Motor neuron (in vitro differentiated cells): ENCODE measurements at places on chromosomes 12 and 14. TPM values are rescaled to one million over a fixed set of nuclear protein-coding genes. Genes with fewer than 3 reads are reported as not detected.
A peak's percentile ranks its signal among the peaks of the same experiment; 100 is the strongest.

DNA sequence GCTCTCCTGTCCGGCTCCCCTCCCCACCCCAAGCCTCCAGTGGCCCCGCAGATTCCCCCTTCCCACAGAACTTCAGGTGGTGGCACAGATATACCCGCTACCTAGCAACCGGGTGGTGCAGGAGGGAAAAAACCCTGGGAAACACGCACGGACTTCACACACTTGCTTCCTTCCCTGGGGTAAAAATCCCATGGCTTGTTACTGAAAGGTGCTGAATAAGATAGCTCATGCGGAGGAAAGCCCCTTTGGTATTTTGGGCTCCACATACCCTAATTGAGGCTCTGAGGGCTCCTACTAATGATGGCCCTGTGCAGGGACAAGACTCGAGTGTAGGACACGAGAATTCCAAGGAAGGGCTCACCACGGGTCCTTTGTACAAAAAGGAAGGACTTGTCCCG, 869 bp upstream of the RIMBP2 start:
- ATAC-seq = no peak

- no peak for ATAC-seq
These were observed 836 bp downstream of the AAAS start for GRCh38 chr12:53320352-53321195.

DNA sequence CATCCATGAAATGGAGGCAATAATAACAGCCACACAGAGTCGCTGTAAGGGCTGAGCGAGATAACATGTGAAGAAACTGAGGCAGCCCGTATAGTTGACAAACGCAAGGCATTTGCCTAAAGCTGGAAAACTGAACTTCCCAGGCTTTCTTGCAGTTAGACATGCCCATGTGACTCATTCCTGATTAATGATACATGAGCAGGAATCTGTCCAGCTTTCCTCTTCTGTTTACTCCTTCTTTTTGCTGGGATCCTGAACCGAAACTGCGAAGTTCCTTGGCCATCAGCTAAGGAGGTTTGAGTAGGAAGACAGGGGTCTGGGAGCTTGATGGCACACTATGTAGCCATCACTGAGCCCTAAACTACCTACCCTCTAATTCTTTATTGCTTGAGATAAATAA, 52.2 kb downstream of the ST8SIA1 start:
- peak; percentile 45 for ATAC-seq

DNA sequence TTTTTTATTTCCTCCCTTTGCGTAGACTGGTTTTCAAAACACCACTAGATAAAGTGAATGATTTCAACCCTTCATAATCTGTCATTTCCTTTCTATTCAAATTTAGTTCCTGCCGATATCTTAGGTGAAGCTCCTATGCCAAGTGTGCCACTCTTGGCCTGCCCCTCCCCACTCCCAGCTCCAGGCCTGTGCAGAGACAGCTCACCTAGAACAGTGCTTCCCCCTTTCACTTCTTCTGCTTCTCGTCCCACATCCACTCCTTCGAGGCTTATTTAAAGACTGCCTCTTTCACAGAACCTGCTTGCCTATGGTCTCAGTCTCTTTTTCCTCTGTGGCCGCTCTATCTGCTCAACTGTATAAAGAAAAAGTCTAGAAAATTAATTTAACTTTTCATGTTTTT, 473.8 kb downstream of the RAD51B start:
- no peak for ATAC-seq

- ATAC-seq = no peak
These were observed 86.0 kb upstream of the ATF1 start for GRCh38 chr12:50677858-50678257.

DNA sequence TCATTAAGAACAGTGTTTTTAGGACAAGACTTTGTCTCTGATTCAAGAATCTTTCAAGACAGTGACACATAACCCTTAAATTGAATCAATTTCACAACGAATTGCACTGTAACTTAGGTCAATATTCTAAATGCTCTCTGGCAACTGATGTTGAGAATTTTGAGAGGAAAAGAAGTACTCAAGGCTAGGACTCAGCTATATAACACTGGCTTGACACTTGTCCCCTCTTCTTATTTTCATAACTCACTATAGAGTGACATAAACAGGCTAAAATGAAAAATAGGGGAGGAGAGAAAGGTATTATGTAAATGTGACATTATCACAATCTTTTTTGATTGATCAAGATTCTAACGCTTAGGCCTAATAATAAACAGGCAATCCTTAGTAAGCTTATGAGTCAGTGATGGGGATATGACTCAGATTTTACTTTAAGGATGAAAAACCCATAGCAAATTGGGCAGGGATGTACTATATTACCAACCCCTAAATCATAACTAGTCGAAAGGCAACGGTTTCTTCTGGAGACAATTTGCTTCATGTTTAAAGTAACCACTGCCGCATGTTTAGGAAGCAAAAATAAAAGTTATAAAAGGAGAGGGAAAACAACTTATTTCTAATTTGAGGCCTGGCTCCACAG, 10.9 kb downstream of the BTG1 start:
- ATAC-seq = peak; percentile 51

DNA sequence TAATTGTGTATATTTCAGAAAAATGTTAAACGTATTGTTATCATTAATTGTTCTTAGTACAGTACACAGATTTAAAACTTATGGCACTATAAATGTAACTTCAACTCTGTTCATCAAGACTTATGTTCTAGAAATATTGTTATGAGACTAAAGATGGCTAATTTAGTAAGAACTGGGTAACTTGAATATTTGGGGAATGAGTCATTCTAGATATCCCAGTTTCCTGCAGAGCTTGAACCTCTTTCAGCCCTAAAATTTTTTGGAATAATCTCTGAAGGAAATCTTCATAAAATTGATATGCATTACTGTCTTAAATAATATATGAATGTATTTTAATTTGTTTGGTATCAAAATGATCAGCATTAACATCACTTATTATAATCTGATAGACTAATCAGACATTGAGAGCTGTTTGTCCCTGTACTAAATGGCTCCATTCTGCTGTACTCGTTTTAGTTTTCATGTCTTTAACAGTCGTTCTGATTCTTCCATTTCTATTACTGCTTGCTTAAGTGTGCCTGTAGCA, 87.1 kb downstream of the VEZT start:
- ATAC-seq = no peak

DNA sequence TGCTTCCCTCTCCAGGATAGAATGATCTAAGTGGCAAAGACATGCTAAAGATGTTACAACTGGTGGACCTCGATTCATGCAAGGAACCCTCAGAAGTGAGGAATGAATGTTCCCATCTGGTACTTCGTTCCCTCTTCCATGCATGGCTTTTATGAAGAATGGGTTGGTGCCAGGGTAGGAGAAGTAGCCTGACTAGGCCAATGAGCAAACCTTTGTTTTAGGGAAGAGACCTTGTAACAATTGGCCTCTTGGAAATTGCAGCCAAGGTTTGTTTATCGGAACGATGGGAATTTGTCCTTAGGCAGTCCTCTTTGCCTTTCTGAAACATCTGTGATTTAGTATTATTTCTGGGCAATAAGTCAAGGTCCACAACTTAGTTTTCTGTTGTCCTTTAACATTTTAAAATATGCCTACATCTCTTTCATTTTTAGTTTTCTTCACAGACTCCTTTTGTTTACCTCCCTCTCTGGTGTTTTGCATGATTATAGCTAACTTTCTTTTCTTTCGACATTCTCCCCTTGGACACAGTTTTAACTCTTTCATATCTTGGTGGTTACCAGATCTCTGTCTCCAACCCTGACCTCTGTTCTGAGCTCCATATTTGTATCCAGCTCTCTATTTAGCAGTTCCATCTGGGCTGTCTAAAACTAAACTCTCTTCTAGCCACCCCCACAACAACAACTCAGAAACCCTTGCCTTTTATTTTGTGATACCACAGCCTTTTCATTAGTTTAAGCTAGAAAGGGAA, 70.0 kb downstream of the DIP2B start:
- no peak for ATAC-seq

DNA sequence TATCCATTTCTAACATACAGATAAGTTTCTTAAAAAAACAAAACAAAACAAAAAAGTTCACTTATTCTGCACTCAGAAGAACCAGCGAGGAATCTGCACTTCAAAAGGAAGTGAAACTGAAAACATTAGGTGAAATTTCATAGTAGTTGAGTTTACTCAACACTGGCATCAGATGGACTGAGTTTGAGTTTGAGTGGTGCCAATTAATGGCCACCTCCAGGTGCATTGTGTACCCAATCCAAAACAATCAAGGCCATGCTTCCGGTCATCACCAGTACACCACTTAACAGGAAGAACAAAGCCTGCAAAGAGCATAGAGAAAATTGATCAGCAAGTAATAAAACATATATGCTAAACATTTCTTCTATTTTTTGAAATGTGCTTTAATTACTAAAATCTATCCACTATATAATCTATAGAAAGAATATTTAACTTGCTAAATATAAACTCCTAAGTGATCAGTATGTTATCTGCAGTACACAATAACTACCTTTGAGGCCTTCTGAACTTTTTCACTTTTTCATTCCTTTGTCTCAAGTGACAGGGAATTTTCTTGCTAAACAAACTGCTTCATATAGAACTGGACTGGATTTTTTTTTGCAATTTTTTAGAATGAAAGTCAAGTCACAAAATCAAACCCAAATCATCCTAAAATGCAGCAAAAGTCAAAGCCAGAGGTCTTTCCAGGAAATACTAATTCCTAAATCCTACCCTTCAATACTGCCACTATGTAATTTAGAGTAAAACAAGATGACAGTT, 11.5 kb downstream of the SLC38A2 start:
- ATAC-seq = no peak

DNA sequence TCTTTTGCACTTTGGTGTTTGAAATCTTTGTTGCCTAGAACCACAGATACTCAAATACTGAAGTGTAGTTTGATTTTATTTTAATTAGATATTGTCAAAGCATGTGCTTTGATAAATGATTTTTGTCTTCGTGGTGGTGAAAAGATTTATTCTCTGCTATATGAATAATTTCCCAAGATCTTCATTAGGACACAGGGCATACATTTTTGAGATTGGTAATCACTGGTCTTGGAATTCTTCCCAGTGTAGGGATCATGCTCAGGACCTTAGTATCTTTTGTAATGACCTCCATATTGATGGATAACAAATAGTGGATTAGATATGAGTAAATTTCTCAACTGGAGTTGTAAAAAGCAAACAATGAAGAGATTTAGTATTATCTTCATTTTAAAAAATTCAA, 28.2 kb downstream of the TBK1 start:
- no peak for ATAC-seq

DNA sequence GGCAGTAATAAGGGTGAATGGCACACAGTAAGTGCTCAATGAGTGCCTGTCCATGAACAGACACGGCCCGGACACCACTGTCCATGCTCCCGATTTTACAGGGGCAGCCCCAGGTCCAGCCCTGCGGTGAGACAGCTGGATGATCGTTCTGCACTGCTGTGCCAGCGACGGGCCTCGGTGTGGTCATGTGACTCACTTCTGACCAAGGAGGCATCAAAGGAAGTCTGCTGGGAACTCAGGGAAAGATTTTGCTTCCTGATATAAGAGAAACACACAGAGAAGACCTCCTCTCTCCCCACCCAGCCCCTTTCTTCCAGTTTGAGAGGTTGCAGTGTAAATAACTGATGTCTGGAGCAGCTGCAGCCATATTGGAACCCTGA, 126.6 kb downstream of the SCARB1 start:
- ATAC-seq = no peak

DNA sequence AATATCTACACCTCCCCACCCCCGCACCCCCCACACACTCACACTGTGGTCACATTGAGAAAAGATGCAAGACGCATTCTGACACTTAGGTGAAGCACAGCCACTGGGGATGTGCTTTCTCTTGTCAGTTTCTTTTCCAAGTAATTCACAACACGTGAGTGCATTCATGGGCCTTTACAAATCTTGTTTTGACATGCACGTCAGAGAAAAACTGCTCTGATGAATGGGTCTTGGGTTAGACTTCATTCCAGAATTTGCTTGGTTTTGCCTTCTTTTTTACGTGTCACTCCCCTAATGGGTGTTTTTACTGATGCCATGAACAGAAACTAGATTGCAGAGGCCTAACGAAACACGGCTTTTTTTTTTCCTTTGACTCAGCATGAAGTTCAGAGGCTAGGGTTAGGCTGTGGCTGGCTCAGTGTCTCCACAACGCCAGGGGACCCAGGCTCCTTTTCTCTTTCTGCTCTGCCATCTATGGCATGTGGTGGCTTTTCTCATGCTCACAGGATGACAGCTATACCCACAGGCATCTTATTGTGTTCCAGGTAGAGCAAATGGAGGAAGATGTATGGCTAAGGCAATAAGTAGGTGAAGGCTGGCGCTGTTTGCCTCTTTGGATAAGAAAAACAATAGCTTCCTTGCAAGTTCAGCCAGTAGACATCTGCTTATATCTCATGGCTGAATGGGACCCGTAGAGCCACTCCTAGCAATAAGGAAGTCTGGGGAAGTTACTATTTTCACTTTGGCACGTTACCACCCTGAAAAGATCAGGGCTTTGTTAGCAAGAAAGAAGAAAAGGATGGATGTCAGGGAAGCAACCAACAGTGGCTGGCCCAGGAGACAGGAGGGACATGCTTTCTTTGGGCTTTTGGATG, 253.3 kb downstream of the SLC15A4 start:
- ATAC-seq = no peak

GRCh38 chr12:123119808-123120207, 31.1 kb downstream of the PITPNM2 start:
- no peak for ATAC-seq

DNA sequence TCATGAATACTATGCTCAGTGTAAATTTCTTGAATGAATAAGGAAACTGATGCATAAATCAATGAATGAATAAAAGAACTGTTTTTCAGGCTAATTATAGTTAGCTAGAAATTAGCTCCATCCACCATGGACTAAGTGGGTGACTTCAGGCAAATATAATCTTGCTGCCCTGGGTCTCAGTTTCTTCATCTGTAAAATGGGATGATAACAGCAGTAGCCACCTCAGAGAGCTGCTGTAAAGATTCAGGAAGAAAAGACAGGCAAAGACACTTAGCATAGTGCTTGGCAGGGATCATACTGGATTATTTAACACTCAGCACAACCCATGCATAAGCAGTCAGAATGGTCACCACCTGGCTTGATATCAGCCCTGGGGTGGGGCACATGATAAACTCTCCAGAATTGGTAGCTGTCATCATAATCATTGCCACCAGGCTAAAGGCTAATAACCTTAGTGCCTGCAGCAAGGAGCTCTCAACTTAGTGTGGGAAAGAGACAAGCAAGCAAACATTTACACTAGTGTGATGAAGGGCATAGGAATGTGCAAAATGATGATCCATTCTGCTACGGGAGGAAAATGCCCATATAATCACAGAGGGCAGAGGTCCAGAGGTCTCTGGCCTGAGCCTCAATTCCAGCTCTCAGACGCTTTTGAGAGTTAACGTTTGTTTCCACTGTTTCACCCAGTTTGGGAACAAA, 234.7 kb upstream of the TBX3 start:
- no peak for ATAC-seq

Gene OR6C3
- total RNA-seq = 0.60 TPM in 1 of 2 replicates, not detected in the other

Gene SOCS2
- total RNA-seq = 21.4 and 25.5 TPM in 2 replicates

Gene TEX22
- total RNA-seq = 0.25 and 0.32 TPM in 2 replicates

Gene CYP46A1
- 6.8 and 12.3 TPM in 2 replicates for total RNA-seq

Gene NOS1
- total RNA-seq = 0.44 and 0.62 TPM in 2 replicates

Gene CD27
- 2.0 TPM in 1 of 2 replicates, not detected in the other for total RNA-seq

Gene NEDD1
- total RNA-seq = 9.2 and 9.9 TPM in 2 replicates

Gene PRH2
- 0.41 TPM in 1 of 2 replicates, not detected in the other for total RNA-seq

Gene RPS29
- 5,367 and 8,138 TPM in 2 replicates for total RNA-seq

Gene CLEC4A
- 1.4 and 2.7 TPM in 2 replicates for total RNA-seq

Gene CEBPE
- not detected in 2 replicates for total RNA-seq
